ENCODE measurements at places on chromosomes 2 and 18.

DNA sequence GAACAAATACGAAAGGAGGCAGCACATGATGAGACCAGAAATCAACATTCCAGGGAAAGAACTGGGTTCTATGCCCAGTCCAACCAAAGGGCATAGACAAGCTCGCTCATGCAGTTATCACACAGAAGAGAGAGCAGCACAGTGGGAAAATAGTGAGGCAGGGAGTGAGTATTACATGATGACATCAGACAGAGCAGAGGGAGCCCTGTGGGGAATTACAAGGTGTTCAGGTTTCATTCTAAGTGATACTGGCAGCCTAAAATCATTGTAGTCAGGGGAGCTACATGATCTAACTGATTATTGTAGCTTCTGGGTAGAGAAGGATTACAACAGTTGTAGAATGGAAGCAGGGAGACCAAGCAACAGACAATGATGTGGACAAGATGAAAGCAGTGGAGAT lies 658.5 kb downstream of the ARHGAP15 start:
- DNase-seq = no peak

DNA sequence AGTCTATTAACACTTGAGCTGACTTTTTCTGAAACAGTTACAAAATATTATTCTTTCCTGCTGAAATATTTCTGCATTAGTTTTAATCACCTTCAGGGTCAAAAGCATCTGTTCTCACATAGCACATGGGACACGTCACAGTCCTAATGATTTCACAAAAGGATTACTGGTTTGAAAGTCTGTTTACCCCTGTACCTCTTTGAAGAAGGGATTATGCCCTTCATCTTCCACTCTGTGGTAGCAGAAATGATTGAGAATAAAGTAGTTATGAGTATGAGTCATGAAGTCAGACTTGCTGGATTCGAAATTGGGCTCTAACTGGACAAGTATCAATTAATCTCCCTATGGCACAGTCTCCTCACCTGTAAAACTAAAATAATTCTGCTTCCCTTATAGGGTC lies 121.2 kb downstream of the SATB2 start:
- no peak for DNase-seq

- no peak for DNase-seq
Measured at GRCh38 chr2:23658466-23658942, 268.4 kb downstream of the ATAD2B start.

DNA sequence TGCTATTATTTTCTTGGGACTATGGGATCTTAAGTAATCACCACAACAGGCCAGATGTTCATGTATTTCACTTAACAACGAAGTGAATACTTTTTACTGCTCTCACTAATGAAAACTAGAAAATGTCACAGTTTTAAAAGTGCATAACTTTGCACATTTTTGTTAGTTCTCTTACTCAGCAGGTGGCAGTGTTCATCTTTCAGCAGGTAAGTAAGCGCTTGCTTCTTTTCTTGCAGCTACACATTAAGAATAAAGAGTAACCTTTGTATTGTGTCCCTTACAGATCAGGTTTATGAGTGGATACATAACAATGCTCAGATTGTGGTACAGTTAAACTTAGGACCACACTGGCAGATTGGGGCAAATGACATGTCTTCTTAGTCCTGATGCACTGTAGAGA lies 61.0 kb downstream of the DAW1 start:
- DNase-seq = no peak

- DNase-seq = no peak
Measured at GRCh38 chr2:73063472-73063871, 8.0 kb downstream of the SFXN5 start.

DNA sequence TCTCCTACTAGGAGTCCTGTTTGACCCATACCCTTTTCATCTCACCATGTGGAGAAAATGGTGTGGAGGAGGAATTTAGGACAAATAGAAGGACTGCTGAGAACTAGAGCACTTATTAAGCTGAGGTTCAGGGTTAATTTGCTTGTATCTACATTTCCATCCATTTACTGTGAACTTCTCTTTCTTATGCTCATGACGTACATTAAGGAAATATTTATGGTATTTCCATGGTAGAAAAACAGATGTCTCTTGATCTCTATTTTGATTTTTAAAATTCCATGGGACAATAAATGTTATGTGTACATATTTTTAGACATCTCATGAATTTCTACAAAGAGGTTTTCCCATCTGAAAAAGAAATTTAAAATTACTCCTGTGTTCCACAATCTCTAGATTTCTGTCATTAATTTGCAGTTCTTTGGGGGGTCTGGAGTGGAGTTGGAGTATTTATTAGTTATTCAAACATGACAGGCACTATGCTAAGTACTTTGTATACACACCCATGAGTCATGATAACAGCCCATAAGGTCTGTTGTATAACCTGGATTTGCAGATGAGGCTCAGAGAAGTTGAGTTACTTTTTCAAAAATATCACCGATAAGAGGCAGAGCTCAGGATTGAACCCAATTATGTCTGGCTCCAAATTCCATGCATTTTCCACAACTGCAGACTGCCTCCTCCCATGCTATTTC lies 112.6 kb downstream of the COPS8 start:
- DNase-seq = no peak

- no peak for DNase-seq
Measured at GRCh38 chr2:227010433-227010832, 153.6 kb downstream of the COL4A4 start.

- no peak for DNase-seq
Measured at GRCh38 chr2:144424559-144425240, 95.2 kb downstream of the ZEB2 start.
